ENCODE measurements at places on chromosomes 1 and 21. TPM values are rescaled to one million over a fixed set of nuclear protein-coding genes. Genes with fewer than 3 reads are reported as not detected.

DNA sequence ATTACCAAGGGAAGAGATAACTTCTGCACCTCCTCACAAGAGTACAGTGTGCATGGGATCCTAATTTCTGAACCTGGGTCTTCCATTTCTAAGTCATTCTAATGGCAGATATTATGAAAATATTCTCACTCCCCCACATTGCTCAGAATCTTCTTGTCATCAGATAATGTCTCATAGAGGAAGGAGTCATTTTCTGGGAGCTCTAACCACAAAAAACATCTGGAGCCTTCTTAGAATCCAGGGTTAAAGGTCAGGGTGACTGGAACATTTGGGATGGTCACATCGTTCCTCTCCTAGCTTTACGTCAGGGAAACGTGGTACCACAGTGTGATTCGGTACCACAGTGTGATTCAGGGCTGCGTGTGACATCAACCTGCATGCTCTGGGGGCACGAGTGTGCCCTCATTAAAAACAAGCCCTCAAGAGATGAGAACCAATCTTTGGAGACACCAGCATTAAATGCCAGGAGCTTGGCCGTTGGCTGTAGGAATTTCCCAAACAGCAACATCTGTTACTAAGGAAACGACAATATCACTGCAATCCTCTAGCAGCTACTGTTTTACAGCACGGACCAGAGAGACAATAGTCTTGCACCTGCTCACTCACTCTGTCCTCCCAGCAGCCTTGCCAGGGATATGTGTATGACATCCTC is 179.1 kb downstream of the PSMG1 start:
- peak; percentile 89 for DNase-seq

Gene DNASE2B
- total RNA-seq, result not detected

GRCh38 chr1:92707292-92707691 is 77.6 kb downstream of the EVI5 start:
- DNase-seq, result no peak

DNA sequence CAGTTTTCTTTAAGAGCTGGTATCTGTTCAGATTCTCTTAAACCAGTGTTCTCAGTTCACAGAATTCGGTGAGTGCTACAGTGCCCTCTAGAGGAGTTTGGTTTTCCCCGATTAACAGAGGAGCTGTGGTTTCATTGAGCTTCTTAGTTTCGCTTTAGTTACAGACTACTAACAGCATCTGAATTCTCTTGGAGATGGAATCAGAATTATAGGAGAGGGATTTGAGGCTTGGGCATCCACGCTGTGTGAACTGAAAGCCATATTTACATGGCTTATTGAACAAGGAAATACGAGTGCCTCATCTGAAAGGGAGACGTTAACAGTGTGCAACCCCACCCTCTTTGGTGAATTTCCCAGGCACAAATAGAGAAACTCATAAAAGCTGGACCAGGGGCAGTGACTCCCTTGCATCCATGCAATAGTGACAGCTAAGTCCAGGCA is 202.0 kb downstream of the USH2A start:
- peak; percentile 86 for DNase-seq

- DNase-seq, result peak; percentile 99
These were observed 79.0 kb downstream of the SLC45A1 start for GRCh38 chr1:8396786-8397406.

DNA sequence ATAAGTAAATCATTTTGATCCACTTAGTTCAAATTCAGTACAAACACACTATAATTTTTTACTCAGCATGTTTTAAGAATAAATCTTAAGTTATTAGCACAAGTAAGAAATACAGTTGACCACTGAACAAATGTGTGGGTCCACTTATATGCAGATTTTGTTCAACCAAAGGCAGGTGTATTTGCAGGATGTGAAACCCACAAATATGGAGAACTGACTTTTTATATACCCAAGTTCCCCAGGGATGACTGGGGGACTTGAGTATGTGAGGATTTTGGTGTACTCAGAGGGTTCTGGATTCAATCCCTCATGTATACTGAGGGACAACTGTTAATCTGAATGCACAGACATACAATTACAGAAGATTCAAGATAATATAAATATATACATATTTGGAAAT is 25.7 kb upstream of the ERICH3 start:
- DNase-seq, result no peak

DNA sequence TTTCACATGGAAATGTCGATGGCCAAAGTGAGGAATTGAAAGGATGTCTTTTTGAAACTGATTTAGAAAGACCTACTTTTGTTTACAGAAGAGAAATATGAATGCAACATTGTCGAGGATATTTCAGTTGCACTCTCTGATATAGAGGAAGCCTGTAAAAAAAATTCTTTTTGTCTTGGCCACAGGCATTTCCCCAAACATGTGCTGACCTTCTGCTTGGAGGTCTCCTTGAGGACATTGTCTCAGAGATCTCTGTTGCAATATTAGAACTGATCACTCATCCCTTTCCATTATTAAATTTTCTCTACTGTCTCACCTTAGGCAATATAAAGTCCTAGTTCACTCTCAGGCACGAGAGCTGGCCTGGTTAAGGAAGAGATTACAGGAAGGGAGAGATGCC is 16.0 kb downstream of the S100A11 start:
- no peak for DNase-seq

DNA sequence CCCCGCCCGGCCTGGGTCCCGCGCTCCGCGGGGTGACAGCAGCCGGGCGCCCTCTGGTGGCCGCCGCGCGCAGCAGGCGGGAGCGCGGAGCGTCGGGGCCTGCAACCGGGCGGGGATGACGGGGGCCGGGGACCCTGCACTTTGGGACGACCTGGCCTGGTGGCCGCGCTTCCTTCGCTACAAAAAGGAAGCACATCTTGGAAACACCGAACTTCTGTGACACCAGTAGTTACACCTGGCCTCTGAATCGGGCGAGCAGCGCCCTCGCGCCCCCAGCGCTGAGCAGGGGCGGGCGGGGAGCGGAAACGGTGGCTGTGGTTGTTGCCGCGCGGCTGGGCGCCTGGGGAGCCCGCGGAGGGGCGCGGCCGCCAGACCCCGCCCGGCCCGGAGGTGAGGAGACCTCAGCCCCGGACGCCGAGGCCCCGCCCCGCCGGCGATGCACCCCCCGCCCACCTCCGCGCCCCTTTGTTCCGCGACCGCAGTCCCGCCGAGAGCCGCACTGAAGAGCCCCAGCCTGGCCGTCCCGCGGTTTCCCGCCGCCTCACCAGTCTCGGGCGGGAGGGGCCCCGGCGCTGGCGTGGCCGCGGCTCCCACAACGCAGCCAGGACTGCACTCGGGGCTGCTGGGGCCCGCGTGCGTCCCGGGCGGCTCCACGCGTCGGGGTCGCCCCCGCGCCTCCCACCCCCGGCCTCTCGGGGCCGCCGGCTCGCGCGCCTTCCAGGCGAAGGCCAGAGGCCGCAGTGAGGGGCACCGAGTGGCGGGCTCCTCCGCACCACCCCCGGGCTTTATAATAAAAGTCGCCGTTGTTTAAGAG is 59.3 kb downstream of the H3-3A start:
- peak; percentile 26 for DNase-seq

DNA sequence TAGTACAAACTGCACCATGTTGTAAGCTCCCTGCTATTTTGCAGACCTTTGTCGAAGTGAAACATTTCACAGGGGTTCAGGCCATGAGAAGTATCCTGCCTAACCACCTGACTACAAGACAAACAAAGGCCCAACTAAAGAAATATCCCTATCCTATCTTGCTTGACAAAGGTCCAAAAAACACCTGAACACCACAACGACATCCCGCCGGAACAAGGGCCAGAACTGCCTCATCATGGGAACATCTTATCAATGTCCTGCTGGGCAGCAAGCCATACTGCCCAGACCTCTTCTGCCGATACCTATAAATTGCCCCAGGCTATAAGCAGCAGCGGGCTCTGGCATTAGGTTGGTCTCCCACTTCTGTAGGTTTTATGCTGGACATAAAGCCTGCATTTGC is 12.3 kb downstream of the MYSM1 start:
- DNase-seq, result no peak

DNA sequence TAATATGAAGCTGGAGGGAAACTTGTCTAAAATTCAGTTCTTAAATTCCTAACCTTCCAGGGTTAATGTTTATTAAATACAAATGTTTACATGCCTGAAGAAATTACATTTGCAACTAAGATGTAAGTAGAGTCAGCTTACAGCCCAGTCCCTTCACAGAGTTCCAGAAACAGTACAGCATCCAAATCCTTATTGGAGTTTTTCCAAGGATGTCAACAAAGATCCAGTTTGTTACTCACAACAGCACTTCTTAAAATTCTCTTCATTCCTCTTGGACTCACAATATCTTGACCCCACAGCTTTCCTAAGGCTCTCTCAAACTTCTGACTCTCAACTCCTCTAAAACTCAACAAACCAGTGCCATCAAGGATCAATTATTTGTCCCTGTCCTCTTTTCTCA is 50.1 kb upstream of the RWDD3 start:
- DNase-seq, result peak; percentile 29

DNA sequence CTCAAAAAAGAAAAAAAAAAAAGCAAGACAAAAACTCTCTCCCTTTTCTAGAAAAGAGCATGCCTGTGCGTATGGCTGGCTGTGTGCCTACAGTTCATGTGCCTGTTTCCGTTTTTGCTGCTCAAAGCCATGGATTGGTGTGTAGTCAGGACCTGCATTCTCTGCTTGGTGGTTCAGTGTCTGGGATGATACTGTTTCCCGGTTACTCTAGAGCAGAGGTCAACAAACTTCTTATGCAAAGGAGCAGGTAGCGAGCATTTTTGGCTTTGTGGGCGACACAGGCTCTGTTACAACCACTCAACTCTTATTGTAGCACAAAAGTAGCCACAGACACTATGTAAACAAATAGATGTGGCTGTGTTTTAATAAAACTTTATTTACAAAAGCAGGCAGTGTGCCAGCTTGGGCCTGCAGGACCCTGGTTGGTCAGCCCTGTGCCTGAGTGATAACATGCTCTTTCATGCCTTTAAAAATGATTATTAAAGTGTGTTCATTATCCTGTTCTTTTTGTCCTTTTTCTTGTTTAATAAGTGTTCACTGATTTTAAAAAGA is 524.2 kb downstream of the KIF26B start:
- DNase-seq, result no peak

GRCh38 chr1:152760551-152761190 is 2.8 kb downstream of the KPRP start:
- DNase-seq, result no peak

DNA sequence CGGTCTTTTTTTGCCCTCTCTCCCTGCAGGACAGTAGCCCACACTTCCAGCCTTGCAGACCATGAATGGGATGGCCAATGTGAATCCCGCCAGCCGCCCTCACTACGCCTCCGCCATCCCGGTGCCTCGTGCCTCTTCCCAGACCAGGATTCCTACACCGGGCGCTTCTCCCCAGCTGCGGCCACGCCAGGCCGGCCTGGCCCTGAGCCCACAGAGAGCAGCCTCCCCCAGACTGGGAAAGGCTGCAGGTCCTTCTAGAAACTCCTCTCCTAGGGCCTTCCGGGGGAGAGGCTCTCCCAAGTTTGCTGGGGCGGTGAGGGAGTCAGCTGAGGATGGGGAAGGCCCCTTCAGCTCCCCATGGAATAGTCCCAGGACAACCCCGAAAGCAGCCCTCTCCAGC is 83.9 kb downstream of the NAV1 start:
- DNase-seq, result no peak

GRCh38 chr1:55329091-55329490 is 113.9 kb upstream of the USP24 start:
- peak; percentile 18 for DNase-seq

DNA sequence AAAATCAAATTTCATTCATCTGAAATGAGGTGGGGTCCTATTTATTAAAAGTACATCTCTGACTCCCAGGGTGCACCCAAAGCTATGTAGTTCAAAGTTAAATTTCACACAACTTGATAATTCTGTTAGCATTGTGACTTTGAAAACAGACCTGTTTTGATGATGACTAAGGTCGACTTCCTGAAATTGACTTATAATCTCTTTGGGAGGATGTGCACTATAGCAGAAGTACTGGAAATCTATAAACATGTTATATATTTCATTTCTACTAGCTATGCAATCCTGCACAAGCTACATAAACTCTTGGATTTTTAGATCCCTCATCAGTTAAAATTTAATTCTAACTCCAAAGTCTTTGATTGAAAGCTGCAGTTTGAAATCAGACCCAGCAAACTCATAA is 507.6 kb downstream of the NEGR1 start:
- no peak for DNase-seq

- DNase-seq, result peak; percentile 78
These were observed 48.5 kb upstream of the NRDC start for GRCh38 chr1:51927029-51927428.

DNA sequence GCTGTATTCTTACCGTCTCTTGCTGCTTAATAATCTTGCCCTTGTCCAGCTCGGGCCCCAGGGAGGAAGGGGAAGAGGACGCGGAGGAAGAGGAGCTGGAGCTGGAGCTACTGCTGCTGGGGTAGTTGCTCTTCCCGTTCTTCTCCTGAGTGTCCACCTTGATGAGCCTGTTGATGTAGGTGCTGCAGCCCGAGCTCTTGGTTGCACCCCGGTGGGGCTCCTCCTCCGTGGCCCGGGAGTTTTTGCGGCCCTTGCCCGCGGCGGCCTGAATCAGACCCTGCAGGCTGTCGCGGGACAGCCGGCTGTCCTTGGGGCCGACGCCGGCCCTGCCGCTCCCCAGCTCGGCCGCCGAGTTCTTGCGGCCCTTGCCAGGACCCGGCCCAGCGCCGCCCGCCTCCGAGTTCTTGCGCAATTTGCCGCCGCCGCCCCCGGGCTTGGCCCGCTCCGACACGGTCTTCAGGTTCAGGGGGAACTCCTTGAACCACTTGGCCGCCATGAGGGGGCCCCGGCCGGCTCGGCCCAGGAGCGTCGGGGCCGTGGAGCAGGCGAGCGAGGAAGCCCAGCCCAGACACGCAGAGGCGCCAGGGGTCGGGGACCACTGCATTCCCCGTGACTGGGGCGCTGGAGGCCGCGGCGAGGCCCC is 475 bp upstream of the TDRD10 start:
- DNase-seq, result no peak

Gene BGLAP
- not detected for total RNA-seq
